ENCODE measurements at places on chromosomes 16 and 17.

- DNase-seq = no peak
These were observed 61.2 kb downstream of the SPACA3 start for GRCh38 chr17:33052856-33053255.

DNA sequence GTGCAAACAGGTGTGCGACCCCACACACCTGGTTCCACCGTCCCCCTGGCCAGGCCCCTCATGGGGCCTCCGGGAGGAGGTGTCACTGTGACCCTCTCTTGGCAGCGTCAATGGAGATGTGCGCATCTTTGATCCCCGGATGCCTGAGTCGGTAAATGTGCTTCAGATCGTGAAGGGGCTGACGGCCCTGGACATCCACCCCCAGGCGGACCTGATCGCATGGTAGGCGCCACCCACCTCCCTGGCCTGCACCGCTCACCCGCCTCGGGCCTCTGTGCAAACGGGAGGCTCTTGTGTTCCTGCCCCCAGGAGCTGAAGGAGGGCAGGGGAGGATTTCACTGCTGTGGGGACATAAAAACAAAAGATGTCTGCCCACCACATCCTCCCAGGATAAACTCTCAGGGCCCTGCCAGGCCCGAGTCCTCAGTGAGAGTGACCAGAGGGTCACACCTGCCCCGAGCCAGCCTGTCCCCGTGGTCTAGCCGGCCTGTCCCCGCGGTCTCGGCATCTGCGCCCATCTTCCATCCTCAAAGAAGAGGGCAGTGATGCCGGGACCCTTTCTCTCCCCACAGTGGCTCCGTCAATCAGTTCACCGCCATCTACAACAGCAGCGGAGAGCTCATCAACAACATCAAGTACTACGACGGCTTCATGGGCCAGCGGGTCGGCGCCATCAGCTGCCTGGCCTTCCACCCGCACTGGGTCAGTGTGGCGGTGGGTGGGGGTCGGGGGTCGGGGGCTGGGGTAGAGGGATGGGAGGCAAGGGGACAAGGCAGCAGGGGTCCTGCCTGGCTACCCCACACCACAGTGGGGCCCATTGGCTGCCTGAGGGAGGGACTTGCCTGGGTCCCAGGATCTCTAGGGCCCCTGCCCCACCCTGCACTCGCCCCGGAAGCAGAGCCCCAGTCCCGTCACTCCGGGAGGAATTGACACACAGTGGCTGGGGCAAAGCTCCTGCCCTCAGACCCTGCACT lies 29.0 kb upstream of the CHMP6 start:
- no peak for DNase-seq

DNA sequence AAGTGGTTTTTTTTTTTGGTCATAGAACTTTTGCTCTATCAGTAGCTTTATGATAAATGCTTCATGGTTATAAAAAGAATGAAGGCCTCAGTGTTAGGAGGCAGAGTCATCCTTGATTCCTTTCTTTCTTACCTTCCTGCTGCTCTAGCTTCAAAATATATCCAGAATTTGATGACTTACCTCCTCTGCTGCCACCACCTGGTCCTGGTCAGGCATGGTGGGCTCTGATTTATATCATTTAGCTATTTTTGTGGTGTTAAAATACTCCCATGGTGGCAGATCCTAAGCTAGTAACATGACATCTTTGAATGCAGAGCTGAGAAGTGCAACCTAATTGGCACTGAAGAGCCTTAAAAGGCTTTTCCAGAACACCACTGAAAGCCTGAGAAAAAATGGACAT lies 508.8 kb upstream of the CDH8 start:
- DNase-seq = no peak

DNA sequence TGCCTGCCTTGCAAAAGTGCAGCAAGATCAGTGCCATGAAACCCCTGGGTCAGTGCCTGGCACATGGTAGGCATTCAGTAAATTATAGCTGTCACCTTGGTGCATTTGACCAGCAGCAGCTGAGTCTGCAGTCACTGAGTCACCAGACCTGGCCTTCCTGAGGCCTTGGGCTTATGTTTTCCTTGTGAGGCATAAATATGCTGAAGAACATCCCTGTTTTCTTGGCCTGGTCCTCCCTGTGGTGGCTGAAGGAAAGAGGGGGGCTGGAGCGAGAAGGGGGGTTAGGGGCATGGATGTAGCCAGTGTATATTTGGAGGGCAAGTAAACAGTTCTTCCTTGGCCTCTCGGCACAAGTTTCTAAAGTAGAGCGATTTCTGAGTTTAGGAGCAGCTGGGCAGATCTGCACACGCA lies 26.5 kb downstream of the EPN2 start:
- no peak for DNase-seq
